ENCODE measurements at places on chromosomes 1 and 21. TPM values are rescaled to one million over a fixed set of nuclear protein-coding genes. Genes with fewer than 3 reads are reported as not detected.

Gene ETNK2
- total RNA-seq: 1.9 TPM

Gene UMODL1
- total RNA-seq: 10.0 TPM

DNA sequence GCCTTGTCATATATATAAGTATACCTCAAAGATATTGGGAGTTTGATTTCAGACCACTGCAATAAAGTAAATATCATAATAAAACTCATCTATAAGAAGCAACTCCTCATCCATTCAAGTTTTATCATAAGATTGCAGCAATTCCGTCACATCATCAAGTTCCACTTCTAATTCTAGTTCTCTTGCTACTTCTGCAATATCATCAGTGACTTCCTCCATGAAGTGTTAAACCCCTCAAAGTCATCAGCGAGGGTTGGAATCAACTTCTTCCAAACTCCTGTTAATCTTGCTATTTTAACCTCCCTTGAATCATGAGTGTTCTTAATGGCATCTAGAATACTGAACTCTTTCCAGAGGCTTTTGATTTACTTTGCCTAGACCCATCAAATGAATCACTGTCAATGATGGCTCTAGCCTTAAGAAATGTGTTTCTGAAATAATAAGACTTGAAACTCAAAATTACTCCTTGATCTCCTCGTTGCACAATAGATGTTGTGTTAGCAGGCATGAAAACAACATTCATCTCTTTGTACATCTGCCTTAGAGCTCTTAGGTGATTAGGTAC lies 88.3 kb downstream of the RPE65 start:
- no peak for DNase-seq

DNA sequence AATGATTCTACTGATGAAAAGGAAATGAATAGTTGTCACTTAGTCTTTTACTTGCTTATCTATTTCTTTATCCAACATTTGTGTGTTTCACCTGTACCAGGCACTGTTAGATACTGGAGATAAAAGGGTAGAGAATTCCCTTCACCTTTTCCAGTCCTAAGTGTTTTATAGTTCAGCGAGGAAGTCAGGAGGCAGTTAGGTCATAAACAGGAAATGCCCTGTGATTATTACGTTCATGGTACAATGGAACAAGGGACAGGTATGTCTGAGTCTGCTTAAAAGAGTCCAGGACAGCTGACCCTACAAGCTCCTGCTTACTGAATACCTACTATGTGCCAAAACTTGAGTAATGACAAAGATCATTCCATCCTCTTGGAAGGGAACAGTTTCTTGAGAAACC lies 77.8 kb downstream of the TNR start:
- no peak for DNase-seq

DNA sequence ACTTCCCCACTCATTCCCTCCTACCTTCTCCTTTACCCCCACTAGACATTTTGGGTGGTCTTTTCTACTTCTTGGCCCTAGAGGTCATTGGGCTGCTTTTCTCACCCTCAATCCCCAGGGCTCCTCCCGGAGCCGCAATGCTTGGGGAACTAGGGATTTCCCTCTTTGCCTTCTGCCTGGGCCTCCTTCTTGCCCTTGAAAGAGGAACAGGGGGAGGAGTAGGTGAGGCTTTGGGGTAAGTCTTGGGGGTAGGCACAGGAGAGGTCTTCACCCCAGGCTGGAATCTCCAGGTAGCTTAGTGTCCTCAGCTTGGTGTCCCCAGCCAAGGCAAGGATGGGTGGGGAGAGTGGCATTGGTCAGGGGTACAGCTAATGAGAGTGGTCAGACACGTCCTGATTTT lies 56.2 kb upstream of the EPS8L3 start:
- DNase-seq: no peak

GRCh38 chr1:180178511-180179161 lies 24.0 kb downstream of the QSOX1 start:
- peak; percentile 61 for DNase-seq
